Left lung (tissue), 14 donors: ENCODE measurements at places on chromosomes 11 and 22. TPM values are rescaled to one million over a fixed set of nuclear protein-coding genes. Genes with fewer than 3 reads are reported as not detected.

DNA sequence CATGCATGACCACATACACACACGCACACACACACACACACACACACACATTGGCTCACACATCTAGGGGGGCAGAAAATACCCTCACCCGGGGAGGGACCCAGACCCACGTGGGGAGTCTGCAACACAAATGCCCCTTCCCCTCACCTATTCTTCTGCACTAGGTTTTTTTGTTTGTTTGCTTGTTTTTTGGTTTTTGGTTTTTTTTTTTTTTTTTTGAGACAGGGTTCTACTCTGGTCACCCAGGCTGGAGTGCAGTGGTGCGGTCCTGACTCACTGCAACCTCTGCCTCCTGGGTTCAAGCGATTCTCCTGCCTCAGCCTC, 28.4 kb downstream of the WEE1 start:
- DNase-seq: no peak

- no peak for DNase-seq
Measured at GRCh38 chr22:29400576-29400975, 12.2 kb upstream of the AP1B1 start.

GRCh38 chr11:37105427-37105826, 507.4 kb upstream of the RAG2 start:
- DNase-seq: no peak

Gene NUDT8
- polyA plus RNA-seq: 4.0 TPM
